Activated CD8-positive, alpha-beta T cell treated with anti-CD3 and anti-CD28 coated beads, Interleukin-2, amount 10 ng/mL, durations not matched to agents 7 days and 5 days (primary cell): ENCODE measurements at places on chromosomes 7 and 10. TPM values are rescaled to one million over a fixed set of nuclear protein-coding genes. Genes with fewer than 3 reads are reported as not detected.

Gene DNAH11
- total RNA-seq, result 2.3 TPM

Gene PGAM2
- 0.68 TPM for total RNA-seq

Gene FZD1
- total RNA-seq, result 0.24 TPM

DNA sequence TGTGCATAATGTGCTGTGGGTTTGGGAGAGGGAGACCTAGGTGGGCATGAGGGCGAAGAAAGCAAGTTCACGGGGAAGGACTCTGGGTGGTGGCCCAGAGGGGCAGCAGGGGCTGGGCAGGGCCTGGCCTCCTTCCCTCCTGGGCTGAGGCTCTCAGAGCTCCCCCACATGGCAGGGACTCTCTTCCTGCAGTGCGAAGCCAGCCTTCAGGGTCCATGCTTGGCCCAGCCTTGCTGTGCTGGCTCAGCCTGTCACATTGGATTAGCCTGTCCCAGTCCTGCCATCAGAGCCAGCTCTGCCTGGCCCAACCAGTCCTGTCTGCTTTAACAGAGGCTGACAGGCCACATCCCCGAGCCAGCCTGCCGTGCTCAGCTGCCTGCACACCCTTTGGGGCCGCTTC, 20.4 kb upstream of the ZNF488 start:
- DNase-seq, result no peak

- no peak for DNase-seq
Measured at GRCh38 chr7:124724507-124725192, 40.9 kb downstream of the GPR37 start.

- no peak for DNase-seq
Measured at GRCh38 chr10:667096-667495, 22.4 kb downstream of the DIP2C start.

DNA sequence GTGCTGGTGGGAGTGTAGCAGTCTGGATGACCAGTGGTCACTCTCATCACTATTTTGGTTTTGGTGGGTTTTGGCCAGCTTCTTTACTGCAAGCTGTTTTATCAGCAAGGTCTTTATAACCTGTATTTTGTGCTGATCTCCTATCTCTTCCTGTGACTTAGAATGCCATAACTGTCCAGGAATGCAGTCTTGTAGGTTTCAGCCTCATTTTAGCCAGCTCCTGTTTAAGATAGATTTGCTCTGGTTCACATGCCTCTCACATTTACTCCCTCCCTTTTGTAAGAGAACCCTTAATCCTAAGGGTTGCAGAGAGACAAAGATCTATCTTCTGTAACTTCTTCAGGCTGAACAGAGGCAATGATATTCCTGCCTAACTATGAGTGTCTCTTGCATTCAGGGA, 51.2 kb upstream of the INHBA start:
- DNase-seq, result no peak

DNA sequence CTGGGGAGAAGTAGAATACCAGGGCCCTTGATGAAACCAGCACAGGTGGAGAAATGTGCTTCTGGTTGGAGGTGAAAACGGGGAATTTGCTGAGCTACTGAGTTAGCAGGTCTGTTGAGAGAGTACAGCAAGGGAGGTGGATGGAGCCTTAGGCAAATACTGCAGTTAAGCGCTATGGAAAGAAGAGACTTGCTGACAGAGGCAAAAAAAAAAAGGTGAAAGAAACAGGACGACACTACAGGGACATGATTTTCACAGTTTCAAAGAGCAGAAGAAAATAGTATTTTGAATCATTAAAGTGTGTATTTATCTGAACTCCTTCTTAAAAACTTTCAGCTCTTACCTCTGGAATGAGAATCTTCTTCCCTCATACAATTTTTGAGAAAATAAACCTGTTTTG, 159.5 kb downstream of the DNAH11 start:
- no peak for DNase-seq

- DNase-seq, result no peak
Measured at GRCh38 chr7:37047260-37047659, 323.0 kb upstream of the AOAH start.

- DNase-seq, result no peak
Measured at GRCh38 chr7:1845536-1846311, 175.6 kb downstream of the ELFN1 start.

DNA sequence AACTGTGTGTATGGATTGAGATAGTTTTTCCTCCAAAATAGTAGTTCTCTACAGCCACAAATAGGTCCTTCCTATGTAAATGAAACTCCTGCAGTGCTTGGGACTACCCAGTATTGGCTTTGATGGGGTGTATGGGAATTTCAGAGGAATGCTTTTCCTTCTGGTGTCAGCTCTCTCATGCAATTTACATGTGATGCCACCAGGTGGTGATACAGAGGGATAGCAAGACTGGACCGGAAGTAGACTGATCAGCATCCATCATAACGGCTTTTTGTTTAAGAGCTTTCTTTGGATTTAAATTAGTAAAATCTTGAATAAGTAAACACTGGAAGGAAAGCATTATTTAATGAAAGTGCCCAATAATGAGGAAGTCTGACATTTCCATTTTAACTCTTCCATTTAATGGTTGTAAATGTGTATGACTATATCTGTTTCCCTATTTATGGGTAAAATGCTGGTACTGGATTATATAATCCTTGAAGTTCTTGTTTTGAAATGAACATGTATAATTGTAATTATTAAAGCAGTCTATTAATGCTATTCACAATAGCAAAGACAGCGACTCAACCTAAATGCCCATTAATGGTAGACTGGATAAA, 22.7 kb downstream of the DYNC1I1 start:
- DNase-seq, result no peak

DNA sequence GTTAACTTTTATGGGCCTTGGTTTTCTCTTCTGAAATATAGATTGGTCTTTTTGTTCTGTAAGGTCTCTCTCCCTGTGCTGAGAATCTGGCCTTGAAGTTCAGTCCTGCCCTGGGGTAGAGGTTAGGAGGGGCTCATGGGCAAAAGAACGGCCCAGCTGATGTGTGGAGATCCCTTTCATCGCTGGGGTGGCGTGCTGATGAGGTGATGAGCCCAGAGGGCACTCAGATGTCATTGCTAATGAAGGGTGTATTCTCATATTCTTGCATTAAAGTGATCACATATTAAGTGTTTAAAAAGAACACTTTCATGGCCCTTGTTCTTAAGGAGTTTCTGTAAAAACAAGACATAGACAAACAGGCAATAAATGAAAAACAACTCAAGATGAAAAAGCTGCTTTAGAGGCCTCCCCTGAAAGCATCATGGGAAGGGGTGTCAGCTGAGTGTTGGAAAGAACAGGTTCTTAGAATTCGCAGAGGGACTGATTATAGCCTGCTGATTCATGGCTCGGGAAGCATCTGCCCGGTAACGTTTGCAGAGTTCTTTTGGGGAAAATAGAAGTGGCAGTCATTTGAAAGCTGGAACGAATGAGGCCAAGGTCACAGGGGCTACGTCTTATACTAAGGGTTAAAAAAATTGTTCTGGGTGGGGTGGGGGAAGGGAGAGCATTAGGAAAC, 72.5 kb upstream of the GPR158 start:
- DNase-seq, result no peak

DNA sequence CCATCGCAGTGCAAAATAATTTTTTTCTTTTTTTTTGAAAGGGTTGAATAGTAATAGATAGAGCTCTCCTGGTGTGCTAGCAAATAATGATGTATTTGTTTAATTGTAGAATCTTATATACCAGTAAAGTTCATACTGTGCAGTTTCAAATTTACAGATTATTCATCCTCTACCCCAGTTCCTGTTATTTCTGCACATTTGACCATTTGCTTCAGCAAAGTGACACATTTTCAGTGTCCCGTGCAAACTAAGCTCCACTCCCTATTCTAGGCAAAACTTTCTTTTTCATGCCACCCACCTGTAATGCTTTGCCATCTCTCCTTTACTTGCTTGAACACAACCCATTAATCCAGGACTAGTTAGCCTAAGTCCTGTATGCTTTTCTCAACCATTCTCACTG, 43.0 kb downstream of the SHOC2 start:
- DNase-seq, result no peak

DNA sequence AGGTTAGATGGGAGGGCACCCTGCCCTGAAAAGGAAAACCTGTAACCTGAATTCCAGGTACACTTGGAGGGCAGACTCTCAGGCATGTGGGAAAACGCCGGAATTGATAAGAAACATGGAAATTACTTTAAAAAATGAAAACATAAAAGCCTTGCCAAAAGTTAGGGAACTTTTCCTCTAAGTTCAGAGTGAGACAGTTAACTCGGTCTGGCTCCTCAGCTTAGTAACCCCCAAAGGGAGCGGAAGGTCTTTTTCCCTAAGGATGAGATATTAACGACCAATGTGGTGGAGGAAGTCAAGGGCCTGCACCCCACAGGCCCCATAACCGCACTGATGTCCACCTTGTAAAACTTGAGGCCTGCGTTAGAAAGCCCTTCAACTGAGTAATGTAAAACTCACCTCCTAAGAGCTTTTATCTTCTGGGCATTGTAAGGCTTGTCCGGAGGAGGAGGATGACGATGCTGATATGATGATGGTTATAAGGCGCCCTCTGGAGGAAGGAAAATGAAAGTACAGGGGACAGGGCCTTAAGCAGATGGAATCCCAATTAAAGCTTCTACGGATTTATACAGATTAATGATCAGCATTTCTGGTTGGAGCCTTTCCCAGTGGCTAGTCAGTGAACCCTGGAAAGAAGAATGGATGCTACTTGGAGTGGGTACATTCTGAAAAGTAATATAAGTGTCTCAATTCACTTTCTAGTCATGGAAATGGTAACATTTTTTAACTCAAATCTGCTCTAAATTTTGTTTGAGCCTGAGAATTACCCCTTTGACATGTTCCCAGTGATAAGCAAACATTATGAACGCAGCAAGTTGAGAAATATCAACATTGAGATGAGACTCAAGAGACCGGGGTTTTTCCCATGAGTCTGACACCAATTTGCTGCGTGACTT, 694 bp downstream of the COL1A2 start:
- DNase-seq, result peak; percentile 59
